ENCODE measurements at places on chromosomes 5 and 9.

DNA sequence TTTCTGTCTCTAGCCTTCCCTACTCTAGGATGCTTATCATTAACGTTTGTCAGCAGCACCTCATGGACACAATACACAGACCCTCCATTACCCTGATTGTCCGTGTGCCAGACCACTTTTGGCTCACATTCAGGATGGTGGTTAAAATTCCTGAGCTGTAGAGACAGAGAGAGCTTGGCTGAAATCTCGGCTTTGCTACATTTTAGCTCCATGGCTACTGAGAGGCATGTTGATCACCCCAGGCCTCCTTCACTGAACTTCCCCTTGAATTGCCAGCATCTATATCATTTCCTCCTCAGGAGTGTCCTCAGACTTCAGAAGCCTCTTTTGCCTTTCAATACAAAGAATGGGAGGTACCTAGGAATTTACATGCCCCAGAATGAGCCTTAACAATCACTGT is 104.7 kb upstream of the ISL1 start:
- DNase-seq = no peak

GRCh38 chr5:172420235-172420939 is 33.9 kb downstream of the SH3PXD2B start:
- peak; percentile 82 for DNase-seq

GRCh38 chr5:61949054-61949678 is 356.8 kb upstream of the KIF2A start:
- peak; percentile 12 for DNase-seq

GRCh38 chr9:105541838-105542237 is 16.1 kb upstream of the FKTN start:
- DNase-seq = no peak

- DNase-seq = peak; percentile 16
Measured at GRCh38 chr9:18746631-18747030, 272.7 kb downstream of the ADAMTSL1 start.

GRCh38 chr5:145385276-145385675 is 449.9 kb downstream of the PRELID2 start:
- DNase-seq = no peak

GRCh38 chr9:14400658-14400995 is 86.7 kb upstream of the NFIB start:
- peak; percentile 61 for DNase-seq

DNA sequence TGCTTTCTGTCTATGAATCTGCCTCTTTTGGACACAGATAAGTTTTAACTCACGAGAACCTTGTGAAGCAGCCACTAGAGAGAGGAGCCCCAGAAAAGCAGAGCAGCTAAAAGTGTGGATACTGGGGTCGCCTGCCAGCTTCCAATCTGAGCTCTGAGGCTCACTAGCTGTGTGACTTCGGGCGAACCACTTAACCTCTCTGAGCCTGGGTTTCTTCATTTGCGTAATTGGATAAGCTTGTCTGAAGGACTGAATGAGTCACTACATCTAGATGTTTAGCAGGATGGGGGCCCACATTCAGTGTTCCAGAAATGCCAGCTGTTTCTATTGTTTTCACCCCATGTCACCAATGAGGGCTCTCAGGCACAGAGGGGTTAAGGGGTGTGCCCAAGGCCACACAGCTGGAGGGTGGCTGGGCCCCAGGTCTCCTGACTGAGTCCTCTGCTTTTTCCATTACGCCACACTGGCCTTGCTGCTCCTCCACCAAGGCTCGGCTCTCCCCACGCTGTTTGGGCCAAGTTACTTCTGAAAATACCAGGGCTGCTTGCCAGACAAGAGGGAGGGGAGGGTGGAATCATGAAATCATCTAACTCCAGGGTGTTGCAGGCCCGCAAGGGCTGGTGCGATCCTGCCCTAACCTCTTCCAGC is 36.2 kb downstream of the SH3PXD2B start:
- peak; percentile 68 for DNase-seq

All from cerebellum (tissue), 4 donors.